LHCN-M2 (cell line): ENCODE measurements at places on chromosomes 6 and 20. TPM values are rescaled to one million over a fixed set of nuclear protein-coding genes. Genes with fewer than 3 reads are reported as not detected.

The LAMA2 gene
- 92.0 and 112 TPM in 2 replicates for total RNA-seq

The MYL9 gene
- 80.9 and 83.7 TPM in 2 replicates for total RNA-seq

The PRR18 gene
- not detected in 2 replicates for total RNA-seq

DNA sequence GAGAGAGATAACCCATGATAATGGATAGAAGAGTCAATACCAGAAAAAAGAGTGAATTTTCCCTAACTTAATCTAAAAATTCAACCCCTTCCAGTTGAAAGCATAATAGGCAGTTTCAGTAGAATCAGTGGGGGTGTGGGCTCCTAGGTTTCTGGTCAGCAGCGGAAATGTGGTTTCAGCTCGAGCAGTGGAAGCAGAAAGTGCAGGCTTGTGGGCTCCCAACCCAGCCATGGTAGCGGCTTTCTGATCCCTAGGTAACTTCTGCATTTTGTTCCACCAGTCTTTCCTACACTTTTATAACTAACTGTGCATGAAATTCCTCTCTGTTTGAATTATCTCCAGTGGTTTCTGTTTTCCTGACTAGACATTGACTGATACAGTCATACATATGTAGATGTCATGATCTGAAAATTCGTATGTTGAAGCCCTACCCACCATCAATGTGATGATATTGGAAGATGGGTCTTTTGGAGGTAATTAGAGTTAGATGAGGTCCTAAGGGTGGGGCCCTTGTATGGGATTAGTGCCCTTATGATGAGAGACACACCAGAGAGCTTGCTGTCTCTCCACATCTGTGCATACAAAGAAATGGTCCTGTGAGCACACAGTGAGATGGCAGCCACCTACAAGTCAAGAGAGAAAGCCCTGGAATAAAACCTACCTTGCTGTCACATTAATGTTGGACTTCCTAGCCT lies 6.5 kb upstream of the DDO start:
- DNase-seq = no peak

GRCh38 chr6:149037051-149037671 lies 280.4 kb upstream of the TAB2 start:
- DNase-seq = peak; percentile 69

DNA sequence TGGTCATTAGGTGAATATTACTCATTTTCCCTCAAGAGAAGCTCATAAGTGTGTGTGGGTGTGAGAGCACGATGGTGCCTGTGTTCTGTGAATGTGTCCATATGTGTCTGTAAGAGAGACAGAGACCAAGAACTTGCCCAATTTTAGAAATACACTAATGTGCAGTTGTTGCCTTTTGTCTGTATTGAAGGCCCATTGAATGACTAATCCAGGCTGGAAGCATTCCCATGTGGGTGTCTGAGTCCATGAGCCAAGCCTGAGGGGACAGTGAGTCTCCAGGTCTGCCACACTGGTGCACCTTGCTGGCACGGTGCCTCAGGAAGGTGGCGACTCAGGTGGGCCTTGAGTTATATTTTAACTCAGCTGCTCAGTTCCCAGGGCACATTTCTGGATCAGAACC lies 25.5 kb upstream of the ASXL1 start:
- DNase-seq = peak; percentile 81

DNA sequence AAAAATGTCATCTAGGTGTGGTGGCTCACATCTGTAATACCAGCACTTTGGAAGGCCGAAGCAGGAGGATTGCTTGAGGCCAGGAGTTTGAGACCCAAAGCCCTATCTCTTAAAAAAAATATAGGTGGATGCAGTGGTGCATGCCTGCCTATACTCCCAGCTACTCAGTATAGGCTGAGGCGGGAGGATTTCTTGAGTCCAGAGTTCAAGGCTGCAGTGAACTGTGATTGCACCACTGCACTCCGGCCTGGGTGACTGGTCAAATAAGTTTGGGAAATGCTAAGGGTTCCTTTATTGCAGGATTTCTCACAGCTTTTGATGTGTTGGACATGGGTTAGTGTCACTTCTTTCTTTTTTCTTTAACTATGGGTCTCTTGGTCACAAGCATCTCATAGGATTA lies 261.3 kb downstream of the PLCB1 start:
- DNase-seq = no peak

GRCh38 chr20:10986586-10986985 lies 312.8 kb upstream of the JAG1 start:
- DNase-seq = no peak

GRCh38 chr20:15823718-15824117 lies 749.5 kb downstream of the KIF16B start:
- no peak for DNase-seq

DNA sequence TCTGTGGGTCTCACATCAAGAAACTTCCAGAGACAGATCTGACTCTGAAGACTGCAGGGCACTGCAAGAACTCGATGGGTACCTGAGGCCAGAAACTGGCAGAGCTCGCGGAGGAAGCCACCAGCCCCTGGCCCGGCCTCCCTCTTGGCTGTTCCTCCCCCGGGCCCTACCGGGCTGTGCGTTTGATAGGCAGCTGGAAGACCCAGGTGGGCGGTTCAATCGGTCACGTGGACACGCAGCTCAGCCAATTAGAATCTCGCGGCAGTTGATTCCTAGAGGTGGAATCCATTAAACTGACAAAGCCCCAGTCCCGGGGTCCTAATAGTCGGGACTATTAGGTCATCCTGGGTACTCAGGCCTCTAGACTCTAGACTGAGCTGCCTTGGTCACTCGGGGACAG lies 154.2 kb upstream of the PROKR2 start:
- no peak for DNase-seq

DNA sequence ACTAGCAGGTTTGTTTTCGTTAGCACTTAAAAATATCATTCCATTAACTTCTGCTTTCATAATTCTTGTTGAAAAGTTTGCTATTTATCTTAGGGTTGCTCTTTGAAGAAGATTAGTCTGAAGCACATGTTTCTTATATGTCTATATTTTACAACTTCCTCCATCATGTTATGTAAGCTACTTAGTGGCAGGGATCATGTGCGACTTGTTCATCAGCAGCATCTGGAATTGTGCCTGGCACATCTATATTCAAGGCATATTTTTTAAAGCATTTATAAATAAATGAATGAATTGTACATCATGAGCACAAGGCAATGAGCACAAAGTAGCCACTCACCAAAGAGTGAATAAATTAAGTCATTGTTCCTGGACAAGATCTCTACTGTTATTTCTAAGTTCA lies 187.2 kb upstream of the COL21A1 start:
- no peak for DNase-seq

DNA sequence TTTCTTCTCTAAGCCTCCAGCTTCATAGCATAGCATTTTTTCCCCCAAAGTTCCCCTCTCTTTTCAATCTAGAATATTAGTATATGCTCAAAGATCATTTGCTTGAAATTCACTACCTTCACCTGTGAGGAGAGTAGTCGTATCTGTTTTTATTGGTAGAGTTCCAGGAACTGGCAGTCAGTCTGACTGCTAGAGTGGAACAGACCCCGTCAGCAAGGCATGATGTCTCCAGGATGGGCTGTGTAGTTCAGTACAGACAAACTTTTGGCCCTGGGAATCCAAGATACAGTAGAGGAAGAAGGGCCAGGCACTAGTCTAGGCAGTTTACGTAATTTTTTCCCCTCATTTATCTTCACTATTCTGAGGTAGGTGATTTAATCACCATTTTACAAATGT lies 29.1 kb downstream of the RALY start:
- DNase-seq = no peak

DNA sequence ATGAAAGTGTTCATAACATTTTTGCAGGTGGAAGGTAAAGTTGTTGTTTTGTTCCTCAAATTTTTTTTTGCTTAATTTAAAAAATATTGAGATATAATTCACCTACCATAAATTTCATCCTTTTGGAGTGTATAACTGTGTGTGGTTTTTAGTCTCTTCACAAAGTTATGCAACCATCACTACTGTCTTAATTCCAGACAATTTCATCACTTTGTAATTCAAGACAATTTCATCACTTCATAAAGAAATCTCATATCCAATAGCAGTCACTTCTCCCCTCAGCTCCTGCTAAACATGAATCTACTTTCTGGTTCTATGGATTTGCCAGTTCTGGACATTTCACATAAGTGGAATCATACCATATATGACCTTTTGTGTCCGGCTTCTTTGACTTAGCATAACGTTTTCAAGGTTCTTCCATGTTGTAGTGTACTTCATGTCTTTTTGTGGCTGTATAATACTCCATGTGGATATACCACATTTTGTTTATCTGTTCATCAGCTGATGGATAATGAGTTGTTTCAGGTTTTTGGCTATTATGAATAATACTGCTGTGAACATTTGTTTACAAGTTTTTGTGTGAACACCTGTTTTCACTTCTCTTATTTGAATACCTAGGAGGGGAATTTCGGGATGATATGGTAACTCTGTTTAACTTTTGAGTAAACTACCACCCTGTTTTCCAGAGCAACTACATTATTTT lies 18.8 kb downstream of the ZFAND3 start:
- DNase-seq = peak; percentile 40

DNA sequence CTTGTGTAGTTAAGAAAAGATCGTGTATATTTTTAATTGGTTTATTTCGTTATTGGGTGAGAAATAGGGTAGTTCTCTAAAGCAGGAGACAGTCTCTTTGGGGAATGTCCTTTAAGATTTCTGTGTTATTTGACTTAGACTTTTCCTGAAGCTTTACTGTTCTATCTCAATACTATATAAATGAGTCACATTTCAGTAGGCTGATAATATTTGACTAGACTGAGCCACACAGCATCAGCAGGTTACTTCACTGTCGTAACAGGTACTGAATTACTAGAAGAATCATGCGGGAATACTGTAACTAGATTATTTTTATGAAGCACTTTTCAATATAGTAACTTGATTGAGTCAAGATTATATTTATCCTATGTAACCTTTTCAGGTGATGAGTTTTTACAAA lies 1.4 kb downstream of the SMAP1 start:
- DNase-seq = no peak

GRCh38 chr20:63521602-63522001 lies 1.0 kb downstream of the PPDPF start:
- no peak for DNase-seq

- no peak for DNase-seq
Measured at GRCh38 chr6:15358579-15359327, 112.9 kb downstream of the JARID2 start.

DNA sequence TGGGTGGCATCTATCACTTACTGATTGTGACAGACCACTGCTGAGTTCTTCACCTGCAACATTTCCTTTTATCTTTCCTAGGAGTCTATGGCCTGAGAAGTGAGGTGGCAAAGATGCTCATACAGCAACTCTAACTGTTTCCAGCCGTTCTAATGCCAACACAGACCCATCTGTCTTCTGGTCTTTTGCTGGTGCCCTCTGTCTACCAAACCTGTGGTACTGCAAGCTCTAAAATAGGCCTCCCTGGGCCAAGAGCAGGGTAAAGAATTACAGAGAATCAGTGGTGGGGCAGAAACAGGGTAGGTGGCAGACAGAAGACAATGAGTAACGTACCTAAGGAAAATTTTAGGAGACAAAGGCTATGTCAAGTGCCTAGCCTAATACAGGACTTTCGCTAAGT lies 611.0 kb upstream of the FLRT3 start:
- DNase-seq = no peak

DNA sequence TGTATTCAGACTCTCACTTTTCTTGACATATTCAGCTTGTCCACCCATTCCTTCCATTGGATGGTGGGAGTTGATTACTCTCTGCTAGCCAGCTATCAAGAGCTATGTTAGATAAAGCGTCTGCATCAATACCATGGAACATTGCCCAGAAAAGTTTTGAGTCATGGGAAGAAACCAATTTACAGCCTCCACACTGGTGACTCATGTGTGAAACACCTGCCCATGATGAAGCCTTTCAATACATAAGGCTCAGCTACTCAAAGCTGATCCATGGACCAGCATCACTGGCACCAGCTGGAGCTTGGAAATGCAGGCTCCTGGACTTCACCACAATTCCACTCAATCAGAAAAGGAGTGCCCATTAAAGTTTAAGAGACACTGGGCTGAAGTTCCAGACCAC lies 16.1 kb downstream of the PLA2G7 start:
- DNase-seq = peak; percentile 76

DNA sequence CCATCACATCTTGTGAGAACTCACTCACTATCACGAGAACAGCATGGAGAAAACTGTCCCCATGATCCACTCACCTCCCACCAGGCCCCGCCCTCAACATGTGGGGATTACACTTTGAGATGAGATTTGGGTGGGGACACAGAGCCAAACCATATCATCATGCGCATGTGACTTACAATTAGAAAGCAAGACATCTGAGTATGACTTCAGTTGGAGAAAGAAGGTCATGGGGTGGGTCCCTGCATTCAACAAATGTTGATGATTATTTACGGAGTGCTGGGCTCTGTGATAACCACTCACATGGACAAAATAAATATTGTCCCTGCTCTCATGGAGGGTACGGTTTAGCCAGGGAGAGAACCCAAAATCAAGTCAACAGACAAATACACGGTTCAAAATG lies 37.9 kb downstream of the VSTM2L start:
- no peak for DNase-seq

DNA sequence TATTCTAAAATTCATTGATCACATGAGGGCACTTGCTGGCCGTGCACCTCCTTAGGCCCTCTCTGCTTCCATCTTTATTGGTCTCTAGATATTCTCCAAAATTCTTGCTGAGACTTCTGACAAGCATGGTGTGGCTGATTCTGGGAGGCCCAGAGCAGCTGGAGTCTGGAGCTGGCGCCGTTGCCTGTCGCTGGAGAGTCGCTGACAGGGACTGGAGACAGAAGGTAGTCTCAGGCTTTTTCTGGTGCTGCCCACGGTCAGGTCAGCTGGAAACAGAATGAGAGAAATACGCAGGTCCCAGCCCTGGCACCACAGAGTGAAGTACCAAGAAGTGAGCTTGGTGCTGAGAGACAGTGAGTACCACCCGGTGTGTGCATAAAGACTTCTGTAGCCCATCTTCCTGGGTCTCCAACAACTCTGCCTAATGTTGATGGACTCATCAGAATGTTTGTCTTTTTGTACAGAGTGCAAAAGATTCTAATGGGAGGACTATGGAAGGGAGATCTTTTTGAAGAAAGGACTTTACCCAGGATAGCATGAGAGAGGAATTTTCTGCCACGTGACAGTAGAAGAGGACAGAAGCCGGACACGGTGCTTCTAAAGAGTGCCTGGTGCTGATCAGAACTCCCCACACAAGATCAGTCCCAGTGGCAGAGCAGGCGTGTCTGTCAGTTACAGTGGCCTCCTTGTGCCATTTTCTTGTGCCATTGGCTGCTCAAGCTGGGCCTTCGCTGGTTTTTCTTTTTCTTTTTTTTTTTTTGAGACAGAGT lies 1.8 kb upstream of the ALDH8A1 start:
- no peak for DNase-seq

DNA sequence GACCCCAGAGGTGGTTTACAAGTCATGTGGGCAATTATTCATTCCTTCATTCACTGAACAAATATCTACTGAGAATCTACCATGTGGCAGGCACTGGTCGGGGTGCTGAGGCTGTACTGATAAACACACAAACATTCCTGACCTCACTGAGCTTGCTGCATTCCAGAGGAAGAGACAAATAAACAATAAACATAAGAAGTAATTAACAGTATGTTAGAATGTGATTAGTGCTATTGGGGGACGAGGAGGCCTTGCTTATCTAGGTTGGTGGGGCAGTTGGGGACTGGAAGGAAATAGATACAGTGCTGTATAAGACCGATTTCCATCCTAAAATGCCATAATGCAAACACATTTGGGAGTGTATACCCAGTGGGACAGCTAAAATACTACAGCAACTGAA lies 44.1 kb downstream of the MAK start:
- no peak for DNase-seq
